SK-MEL-5 (cell line): ENCODE measurements at places on chromosomes 6 and 20. TPM values are rescaled to one million over a fixed set of nuclear protein-coding genes. Genes with fewer than 3 reads are reported as not detected.

DNA sequence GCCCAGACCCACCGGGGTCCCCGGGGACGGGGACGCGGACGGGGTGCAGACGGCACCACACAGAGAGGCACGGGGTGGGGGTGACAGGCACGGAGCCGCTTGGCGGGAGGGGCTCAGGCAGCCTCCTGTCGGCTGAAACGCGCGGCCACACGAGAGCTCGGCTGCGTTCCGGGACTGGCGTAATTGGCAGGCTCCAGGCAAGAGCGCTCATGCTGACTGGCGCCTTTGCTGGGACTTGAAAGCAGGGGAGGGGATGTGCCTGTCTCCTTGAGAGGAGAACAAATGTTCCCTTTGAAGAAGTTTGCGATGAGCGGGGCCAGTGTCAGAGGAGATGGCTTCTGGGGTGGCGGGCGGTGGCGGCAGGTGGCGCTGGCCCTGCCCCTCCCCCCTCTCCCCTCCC lies 25.8 kb downstream of the BHLHE23 start:
- peak; percentile 18 for DNase-seq

DNA sequence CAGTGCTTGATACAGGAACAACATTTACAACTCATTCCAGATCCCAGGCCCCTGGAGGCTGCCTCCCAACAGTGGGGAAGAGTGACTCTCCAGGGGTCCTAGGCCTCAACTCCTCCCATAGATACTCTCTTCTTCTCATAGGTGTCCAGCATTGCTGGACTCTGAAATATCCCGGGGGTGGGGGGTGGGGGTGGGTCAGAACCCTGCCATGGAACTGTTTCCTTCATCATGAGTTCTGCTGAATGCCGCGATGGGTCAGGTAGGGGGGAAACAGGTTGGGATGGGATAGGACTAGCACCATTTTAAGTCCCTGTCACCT lies 4.2 kb downstream of the PIM1 start:
- no peak for DNase-seq

- DNase-seq, result no peak
Measured at GRCh38 chr20:48217190-48217589, 431.9 kb upstream of the SULF2 start.

Gene PNLDC1
- 0.05 TPM in 1 of 2 replicates, not detected in the other for total RNA-seq

Gene MOXD1
- 17.2 and 17.6 TPM in 2 replicates for total RNA-seq

Gene ACSS1
- total RNA-seq, result 9.8 and 10.0 TPM in 2 replicates
